ENCODE measurements at places on chromosomes 3 and 15.
A peak's percentile ranks its signal among the peaks of the same experiment; 100 is the strongest.

DNA sequence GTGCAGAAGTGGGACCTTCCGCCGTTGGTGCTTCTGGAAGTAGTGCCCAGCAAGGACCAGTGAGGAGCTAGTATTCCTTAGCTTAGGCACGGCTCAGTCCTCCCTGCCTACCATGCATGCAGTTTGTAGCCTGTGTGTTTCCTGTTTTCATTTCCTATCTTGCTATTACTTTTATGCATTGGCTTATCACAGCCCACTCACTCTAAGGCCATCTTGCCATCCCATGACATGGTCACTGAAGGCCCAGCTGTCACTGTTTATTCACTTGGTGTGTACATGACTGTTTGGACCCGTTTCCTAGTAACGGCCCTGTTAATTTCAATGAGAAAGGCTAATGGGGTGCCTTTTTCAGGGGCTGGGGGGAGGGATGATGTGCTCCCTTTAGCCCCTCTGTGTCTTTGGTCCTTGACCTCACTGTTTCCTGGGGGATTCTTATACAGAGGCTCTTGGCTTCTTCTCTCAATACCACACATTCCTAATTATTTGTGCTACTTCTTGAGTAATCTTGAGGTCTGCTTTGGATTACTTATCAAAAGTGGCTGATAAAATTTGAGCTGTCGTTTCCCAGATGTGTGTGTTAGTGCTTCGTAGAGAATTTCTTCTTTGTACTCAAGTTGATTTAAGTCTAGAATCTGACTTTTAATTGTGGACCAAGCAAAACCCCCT, 24.5 kb upstream of the TRAK1 start:
- no peak for DNase-seq

- DNase-seq = peak; percentile 1
Observed at GRCh38 chr3:191290311-191291025, 38.7 kb upstream of the CCDC50 start.

- no peak for DNase-seq
Observed at GRCh38 chr3:11551036-11551435, 92.7 kb downstream of the VGLL4 start.

DNA sequence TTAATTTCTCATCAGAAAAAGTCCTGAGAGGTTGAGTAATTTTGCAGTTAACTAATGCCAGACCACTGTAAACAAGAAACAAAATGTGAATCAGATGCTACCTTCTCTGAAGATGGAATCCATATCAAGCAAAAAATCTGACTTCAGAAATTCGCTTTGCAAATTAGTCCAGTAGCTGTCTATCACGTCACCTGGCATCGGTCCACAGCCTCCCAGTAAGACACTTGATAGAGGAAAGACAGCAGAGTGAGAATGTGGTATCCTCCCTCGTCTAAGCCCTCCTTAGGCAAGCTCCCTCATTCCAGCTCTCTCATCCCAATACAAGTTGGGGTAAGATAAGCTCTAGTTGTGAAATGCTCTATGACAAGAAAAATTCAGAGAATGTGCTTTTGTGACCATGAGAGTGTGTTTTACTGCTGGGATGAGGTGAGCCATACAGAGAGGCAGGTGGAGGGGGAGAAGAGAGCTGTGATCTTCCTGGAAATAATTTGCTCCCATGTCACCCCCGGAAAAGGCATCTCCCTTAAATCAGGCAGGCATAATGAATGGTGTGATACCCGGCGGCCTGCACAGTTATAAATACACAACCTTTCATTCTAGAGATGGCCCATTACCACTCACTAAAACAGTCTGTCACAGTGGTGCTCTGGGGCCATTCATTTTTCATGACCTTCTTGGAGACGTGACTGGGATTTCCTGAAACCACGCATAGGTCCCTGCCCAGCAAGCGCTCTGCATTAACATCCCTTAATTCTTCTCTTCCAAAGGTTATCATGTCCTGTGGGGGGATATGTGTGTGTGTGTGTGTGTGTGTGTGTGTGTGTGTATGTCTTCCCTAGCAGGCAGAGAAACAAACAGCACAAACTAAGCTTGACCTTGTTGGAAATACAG, 602.0 kb upstream of the KCNMB2 start:
- no peak for DNase-seq

- DNase-seq = no peak
Observed at GRCh38 chr3:45207446-45207845, 18.6 kb downstream of the TMEM158 start.

GRCh38 chr15:49622561-49622960, 1.7 kb downstream of the DTWD1 start:
- DNase-seq = no peak

DNA sequence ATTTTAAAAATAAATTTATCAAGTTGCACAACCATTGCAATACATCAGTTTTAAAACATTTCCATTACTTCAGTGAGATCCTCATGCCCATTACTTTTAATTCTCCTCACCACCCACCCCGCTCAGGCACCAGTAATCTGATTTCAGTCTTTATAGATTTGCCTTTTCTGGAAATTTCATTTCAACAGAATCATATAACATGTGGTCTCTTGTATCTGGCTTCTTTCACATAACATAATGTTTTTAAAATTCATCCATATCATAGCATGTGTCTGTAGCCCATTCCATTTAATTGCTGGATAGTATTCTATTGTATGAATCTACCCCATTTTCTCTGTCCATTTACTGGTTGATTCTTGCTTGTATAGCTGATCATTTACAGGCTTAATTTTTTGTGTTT, 110.3 kb upstream of the TMEM108 start:
- no peak for DNase-seq

GRCh38 chr3:79886204-79886603, 118.4 kb upstream of the ROBO1 start:
- no peak for DNase-seq

GRCh38 chr15:48682942-48683651, 37.6 kb upstream of the FBN1 start:
- no peak for DNase-seq

GRCh38 chr3:101988596-101988995, 139.3 kb downstream of the NFKBIZ start:
- no peak for DNase-seq

- no peak for DNase-seq
Observed at GRCh38 chr15:71202712-71203111, 87.4 kb downstream of the THSD4 start.

DNA sequence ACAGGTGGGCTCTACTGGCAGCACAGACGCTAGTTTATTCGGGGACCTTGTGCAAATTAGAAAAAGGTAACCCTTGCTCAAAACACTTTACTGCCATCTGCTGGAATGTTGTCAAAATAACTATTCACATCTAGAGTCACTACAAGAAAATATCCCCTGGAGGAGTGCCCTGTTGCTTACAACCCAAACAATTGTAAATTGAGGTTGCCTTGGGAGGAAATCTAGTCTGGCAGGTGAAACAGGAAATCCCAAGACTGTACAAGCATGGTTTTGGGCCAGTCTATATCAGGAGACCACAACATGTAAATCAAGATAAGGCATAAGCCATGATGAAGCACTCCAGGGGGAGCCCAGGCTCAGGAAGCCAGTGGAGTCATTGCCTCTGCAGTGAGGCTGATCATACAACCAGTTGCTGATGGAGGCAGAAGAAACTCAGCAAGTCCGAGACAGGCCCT, 136.8 kb upstream of the ACP3 start:
- DNase-seq = peak; percentile 1

GRCh38 chr15:74384566-74384880, 17.1 kb upstream of the CYP11A1 start:
- DNase-seq = no peak

Data from CD4-positive, alpha-beta T cell treated with Interleukin-6 at 100 ng/mL for 8 hours (primary cell).